ENCODE measurements at places on chromosomes 12 and 14.

- DNase-seq = no peak
Observed at GRCh38 chr12:113766131-113766878, 199.8 kb downstream of the RBM19 start.

DNA sequence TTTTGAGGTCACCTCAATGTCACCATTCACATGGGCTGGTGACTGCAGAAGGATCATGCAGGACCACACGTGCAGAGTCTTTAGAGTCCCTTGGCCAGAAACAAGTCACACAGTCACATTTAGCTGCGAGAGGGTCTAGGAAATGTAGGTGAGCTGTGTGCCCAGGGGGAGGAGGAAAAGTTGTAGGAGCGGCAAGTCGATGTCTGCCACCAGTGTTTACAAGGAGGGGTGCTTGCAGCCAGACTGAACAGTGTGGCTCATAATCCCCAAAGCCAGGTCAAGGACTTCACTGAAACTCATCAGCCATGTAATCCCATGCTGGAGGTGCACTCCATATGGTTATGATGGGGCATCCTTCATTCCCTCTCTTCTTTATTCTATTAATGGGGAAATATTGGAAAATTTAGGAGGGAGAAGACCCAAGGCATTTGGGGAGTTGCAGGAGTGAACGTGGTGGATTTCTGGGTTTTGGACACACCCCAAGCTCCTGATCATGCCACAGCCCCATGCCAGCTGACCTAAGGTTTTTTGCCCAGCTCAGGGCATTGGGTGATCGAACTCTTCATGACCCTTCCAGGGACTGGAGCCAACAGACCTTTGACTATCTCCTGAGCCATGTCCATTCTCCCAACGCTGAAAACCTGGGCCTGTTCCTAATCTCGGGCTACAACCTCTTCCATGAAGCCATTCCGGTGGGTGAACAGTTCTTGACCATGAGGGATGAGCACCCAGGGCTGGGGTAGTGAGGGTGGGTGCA is 7.2 kb downstream of the DAO start:
- DNase-seq = no peak

- peak; percentile 35 for DNase-seq
Observed at GRCh38 chr12:57001448-57001906, 4.9 kb downstream of the ZBTB39 start.

GRCh38 chr14:50065583-50065982 is 50.8 kb downstream of the VCPKMT start:
- no peak for DNase-seq

DNA sequence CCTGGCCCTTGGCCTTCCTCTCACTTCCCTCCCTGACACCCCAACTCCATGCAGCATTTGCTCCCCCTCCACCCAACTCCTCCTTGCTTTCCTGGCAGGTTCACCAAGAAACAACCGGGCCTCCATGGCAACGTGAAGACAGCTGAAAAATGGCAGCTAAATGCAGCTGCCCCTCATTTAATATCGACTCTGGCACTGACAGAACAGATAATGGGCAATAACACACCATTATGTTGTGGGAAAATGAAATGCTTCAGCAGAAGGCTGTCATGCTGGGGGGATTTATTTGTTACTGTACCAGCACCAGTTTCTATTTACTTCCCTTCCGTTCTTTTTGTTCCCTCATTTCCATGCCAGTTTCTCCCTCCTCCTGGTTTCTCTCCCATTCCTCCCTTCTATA is 440.8 kb downstream of the NRXN3 start:
- no peak for DNase-seq

- DNase-seq = peak; percentile 78
Observed at GRCh38 chr12:14260011-14260993, 105.2 kb upstream of the ATF7IP start.

All from right kidney (tissue), 9 donors.